ENCODE measurements at places on chromosomes 7 and 10.

GRCh38 chr10:9885761-9886160 lies 1131.9 kb upstream of the CELF2 start:
- DNase-seq = no peak

GRCh38 chr10:26157734-26158133 lies 58.8 kb upstream of the GAD2 start:
- DNase-seq = no peak

- DNase-seq = no peak
Measured at GRCh38 chr10:101655570-101655969, 39.4 kb downstream of the FBXW4 start.

DNA sequence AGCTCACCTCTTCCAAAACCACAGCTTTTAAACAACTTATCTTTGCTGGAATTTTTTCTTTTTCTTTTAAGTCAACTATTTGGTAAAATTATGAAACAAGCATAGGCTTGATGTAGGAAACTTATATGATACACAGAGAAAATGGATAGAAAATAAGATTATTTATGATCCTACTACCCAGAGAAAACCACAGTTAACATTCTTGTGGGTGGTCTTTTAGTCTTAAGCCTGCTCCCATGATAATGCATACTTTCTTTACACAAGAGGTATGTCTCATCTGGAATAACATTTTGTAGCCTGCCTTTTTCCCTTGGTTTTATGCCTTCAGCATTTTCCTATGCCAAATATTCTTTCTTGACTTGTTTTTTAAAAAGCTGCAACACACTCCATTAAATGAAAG lies 21.4 kb downstream of the PLPP4 start:
- DNase-seq = no peak

DNA sequence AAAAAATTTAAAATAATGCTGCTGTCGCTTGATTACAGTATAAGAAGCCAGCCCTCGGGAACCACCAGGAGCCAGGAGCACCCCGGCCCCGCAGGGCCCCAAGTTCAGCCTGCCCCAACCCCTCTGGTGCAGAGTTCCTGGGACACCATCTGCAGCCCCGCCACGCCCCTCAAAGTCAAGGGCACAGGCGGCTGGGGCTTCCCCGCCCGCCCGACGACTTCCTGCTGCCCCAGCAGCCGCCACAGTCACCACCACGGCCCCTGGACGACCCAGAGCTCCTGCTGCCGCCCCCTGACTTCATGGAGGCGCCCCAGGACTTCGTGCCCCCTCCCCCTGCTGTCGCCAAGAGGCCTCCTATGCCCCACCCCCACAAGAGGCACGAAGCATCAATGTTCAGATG lies 103.6 kb upstream of the PDSS1 start:
- DNase-seq = no peak

GRCh38 chr7:23662124-23662983 lies 17.6 kb upstream of the FAM221A start:
- DNase-seq = no peak

DNA sequence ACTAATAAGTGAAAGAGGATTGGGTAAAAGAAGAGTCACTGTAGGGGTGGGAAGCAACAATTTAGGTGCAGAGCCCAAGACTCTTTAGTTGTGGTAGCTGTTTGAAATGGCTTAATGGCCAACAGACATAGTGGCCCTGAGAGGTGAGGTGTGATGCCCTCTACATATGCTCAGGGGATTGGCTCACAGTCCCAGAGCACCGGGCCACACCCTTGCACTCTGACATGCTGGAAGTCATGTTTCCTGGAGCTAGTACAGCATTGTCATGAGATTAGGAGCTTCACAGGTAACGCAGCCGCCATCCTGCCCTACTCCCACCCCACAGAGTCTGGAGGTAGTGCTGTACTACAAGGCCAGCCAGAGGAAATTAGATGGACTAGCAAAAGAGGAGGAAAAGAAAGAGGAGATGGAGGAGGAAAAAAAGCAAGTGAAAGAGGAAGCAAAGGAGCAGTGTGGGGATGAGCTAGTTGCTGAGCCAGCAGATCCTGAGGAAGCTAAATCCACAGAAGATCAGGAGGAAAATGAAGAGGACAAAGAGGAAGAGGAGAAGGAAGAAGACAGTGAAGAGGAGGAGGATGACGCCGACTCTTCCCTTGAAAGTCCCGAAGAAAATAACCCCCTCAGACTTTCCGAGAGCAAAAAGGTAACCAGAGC lies 14.8 kb upstream of the FLNC start:
- DNase-seq = no peak

- no peak for DNase-seq
Measured at GRCh38 chr7:48048113-48048512, 12.8 kb downstream of the C7orf57 start.

GRCh38 chr10:15439341-15439842 lies 68.3 kb upstream of the FAM171A1 start:
- DNase-seq = no peak

DNA sequence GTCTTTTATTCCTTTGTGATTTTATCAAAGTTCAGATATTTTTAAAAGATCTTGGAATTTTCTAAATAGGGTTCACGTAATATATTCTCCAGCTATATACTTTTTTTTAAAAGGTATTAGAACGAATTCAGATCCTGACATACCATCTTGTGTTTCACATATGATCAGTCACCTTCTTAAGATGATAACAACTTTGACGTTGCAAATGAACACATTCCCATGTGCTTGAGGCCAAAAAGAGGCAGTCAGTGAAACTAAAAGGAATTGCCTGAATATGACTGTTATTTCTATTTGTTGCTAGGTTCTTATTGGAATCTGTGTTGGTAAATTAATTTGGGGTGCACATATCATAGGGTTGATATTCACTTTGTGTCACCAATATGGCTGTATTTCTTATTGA lies 310.1 kb downstream of the MDFIC start:
- DNase-seq = no peak

DNA sequence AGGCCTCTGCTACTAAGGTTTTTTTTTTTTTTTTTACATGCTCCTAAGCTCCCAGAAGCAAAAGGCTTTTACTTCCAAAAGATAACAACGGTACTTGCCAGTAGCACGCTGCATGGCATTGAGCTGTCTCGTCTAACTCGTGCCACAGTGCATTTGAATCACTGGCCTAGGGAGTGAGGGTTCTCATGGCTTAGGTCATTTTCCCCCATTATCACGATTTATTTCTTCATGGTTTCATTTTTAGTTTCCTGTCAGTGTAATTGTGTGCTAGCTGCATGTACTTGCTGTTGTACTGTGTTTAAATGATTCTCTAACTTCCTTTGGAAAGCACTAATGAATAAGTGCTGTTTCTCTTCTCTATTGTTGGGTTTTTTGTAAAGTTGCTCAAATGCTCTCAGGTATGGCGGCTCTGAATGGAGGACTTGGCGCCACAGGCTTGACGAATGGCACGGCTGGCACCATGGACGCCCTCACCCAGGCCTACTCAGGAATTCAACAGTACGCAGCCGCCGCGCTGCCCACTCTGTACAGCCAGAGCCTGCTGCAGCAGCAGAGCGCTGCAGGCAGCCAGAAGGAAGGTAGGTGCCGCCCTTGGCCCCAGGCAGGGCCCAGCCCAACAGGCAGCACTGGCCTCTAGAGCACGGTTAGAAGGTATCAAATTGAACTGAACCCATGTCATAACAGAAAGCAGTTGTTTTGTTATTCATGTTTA lies 290.5 kb downstream of the USP6NL start:
- no peak for DNase-seq

GRCh38 chr10:782751-783648 lies 93.5 kb upstream of the DIP2C start:
- DNase-seq = no peak

DNA sequence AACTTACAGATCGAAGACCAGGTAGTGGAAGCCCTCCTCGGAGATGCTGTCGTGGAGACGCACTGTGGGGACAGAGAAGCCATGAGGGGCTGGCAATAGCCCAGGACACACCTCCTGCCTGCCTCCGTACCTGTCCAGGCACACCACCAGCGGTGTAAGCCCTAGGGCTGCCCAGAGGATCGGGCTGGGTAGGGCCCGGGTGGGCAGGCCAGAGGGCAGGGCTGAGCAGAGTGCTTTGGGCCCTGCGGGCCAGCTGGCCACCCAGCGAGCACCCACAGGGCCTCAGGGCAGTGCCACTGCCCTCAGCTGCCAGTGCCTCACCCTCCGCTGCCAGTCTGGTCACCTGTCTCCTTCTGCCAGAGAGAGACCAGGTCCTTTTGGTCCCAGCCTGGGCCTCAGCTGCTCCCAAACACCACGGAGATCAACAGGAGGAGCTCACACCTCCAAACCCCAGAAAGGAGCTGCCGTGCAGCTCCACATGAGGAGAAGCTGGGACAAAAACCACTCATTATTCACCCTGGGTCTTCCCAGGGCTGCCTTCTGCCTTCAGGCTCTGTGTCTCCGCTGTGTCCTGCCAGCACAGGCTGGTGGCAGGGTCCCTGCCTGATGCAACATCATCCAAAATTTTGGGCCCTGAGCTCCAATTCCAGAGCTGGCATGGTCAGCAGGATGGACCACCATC lies 58.2 kb downstream of the YKT6 start:
- DNase-seq = no peak

- no peak for DNase-seq
Measured at GRCh38 chr10:102027261-102027660, 28.7 kb downstream of the ARMH3 start.

- no peak for DNase-seq
Measured at GRCh38 chr10:94363251-94363565, 469 bp upstream of the NOC3L start.

DNA sequence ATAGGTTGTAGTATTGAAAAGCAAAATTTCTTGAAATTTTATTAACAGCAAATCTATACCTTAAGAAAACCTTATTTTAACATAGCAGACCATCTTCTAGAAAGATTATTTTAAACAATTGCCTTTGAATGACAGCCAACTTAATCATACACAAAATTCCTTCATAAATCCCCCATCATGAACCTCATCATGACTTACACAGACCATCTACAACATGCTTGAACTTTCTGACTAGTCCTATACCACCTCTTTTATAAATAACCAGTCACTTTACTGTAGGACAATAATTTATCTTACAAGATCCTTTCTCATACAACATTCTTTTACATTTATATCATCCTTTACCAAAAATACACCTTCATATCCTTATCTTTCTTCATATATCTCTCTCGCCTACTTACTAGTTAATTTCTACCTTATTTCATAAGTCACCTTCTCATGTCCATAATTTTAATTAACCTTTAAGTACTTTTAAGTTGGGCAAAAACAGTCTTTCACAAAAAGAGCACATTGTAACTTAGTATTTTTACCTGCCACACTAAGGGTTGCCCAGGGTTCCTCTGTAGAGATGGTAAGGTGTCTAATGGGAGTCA lies 16.6 kb upstream of the PTN start:
- no peak for DNase-seq

- no peak for DNase-seq
Measured at GRCh38 chr7:75033826-75034225, 39.8 kb downstream of the RCC1L start.

DNA sequence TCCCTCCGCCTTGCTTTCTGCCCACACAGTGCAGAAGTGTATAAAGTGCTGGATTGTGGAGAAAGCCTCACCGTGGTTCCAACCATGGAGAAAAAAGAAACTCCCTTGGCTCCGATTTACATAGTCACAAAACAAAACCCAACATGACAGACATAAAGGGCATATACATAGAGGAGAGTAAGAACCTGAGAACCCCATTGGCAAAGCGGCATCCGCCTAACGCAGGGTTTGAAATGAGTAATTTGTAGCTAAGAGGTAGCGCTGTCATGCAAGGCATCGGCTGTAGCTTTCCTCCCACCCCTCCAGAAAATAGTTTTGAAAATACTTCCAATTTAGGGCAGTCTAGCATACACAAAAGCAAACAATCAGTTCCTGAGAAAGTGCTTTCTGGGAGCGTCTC lies 126.0 kb upstream of the NRBF2 start:
- no peak for DNase-seq

DNA sequence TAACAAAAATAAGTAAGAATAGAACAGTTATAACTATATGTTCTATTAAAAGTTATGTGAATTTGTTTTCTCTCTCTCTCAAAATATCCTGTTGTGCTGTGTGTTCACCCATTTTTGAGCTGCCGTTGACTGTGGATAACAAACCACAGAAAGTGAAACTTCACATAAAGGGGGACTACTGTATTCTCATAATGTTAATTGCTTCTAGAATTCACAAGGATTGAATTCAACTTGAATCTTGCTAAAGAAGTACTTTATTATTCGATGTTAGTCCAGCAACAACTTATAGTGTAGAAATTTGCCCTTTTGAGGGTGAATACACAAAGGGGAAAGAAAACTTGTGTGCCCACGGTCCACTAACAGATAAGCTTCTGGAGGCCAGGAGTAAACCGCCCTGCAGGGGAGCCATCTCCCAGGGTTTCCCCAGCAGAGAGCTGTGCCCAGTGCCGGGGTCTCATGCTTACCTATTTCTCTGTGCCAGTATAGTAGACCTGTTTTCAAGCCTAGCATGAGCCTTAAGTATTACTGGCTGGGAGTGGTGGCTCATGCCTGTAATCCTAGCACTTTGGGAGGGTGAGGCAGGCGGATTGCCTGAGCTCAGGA lies 87.1 kb downstream of the KAT6B start:
- DNase-seq = no peak

DNA sequence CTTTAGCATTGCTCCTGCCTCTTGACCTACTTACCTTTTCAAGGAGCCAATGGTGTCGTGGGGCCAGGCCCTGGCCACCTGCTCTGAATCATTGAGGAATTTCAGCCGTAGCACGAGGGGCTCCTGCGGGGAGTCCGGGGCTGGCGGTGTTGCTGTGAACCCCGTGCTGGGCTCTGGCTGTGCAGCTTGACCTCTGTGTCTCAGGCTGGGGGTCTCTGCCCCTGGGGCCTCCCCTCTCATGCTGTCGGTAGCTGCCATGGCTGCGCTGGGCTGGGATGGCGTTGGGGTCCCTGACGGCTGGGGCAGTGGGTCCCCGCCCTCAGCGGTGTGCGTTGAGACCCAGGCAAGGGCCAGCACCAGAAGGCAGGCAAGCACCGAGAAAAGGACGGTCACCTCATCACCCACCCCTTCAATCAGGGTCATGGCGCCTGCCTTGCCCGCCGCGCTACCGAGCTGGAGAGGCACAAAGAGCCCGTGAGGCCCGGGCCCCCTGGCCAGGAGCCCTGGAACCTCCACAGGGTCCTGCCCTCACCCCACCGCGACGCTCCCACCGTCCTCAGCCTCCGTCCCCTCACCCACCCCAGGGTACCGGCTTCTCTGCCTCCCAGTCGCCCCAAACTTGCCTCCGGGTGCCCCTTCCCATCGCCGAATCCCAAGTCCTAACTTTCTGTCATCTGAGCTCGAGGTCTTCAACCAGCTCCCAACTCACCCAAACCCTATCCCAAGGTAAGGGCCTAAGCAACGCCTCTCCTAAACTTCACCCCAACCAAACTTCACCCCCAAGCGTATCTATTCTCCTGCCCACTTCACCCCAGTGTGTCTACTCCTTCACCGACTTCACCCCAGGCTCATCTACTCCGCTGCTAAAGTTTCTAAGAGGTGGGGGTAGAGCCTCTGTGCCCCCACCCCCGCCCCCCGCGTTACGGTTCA lies 887 bp downstream of the TMUB1 start:
- DNase-seq = no peak

GRCh38 chr10:24505759-24506158 lies 217.9 kb downstream of the ARHGAP21 start:
- DNase-seq = no peak
